Stimulated activated CD4-positive, alpha-beta T cell treated with anti-CD3 and anti-CD28 coated beads, Interleukin-15, amount 100 ng/mL, for 48 hours (primary cell): ENCODE measurements at places on chromosomes 2 and 18.

DNA sequence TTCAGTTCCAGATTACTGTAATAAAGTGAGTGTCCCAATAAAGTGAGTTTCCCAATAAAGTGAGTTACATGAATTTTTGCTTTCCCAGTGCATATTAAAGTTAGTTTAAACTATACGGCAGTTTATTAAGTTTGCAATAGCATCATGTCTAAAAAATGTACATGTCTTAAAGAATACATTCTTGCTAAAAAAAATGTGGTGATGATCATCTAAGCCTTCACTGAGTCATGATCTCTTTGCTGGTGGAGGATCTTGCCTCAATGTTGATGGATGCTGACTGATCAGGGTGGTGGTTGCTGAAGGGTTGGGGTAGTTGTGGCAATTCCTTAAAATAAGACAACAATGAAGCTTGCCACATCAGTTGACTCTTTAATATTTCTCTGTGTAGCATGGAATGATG, 664.2 kb downstream of the TDRD15 start:
- no peak for DNase-seq

DNA sequence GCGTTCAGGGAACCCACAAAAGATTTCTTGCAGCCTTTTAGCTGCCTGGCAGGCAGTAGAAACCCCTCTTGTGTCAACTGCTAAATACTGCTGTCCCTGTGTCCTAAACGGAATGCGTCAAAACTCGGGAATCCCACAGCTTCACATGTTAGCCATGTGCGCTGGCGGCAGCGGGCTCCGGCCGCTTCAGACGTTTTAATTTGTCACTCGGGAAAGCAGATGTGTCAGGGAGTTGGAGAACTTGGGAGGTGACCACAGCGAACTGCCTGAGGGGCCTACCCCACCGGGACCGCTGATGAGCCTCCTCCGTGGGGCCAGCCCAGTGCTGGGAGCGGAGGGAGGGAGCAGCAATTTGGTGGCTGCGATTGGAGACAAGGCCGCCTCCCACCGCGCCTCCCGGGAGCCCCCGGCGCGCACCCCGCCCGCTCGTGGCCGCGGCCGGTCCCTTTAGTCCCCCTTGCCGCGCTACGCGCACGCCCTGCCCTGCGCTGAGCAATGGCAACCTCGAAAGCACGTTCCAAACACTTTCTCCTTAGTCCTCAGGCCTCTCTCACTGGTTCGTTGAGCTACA, 146.1 kb upstream of the SATB2 start:
- no peak for DNase-seq

DNA sequence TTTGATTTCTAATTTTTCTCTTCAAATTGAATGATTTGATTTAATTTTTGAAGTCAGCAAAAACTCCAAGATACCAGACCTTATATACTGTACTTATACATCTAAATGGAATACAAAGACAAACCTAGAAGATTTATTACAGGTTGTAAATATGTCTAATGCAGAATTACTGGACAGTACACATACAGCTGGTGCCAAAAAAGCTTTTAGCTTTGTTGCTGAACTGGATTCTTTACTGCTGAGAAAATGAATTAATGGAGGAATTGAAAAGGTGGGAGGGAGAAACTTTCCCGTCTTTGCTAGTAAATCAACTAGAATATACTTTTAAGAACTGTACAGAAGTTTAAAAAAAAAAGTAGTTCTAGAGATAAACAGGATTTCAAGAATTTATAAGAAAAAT, 17.5 kb downstream of the C1D start:
- DNase-seq, result no peak

GRCh38 chr2:36824273-36824672, 127.8 kb downstream of the VIT start:
- DNase-seq, result no peak

DNA sequence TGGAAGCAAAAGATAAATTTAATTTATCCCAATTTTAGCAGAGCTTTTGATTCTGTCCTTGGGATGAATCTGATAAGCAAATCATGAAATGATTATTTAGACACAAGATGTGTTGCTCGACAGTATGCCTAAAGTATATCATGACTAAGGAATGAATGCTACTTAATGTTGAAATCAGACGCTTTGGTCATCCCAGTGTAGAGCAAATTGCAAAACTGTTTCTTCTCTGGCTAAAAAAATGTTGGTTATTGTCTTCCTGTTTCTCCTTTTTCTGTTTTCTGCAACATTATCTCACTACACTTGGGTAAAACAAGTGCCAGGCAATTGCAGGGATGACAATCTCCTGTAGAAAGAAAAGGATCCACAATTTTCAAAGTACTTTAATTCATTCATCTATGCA, 66.4 kb downstream of the BABAM2 start:
- no peak for DNase-seq
